ENCODE measurements at places on chromosomes 2 and 18.

- no peak for DNase-seq
These were observed 98.6 kb upstream of the NFU1 start for GRCh38 chr2:69535817-69536241.

GRCh38 chr2:205975082-205975949 is 110.7 kb downstream of the INO80D start:
- no peak for DNase-seq

DNA sequence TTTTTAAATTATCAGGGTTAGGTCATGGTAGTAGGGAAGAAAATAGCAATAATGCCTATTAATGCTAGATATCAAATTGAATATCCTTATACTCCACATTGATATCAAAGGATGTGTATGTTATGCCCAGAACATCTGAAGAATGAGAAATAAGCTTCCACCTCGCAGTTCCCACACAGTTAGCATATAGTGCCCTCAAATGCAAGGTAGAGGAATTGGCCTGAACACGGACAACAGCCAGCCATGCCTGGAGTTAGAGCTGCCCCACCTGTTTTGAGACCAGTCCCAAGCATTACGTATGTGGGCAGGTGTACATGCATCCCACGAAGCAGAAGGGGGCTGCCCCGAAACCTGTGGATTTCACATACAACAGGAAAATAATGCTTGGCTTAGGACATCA is 79.6 kb downstream of the SUMO1 start:
- no peak for DNase-seq

GRCh38 chr2:36413218-36413617 is 57.6 kb downstream of the CRIM1 start:
- DNase-seq: no peak

DNA sequence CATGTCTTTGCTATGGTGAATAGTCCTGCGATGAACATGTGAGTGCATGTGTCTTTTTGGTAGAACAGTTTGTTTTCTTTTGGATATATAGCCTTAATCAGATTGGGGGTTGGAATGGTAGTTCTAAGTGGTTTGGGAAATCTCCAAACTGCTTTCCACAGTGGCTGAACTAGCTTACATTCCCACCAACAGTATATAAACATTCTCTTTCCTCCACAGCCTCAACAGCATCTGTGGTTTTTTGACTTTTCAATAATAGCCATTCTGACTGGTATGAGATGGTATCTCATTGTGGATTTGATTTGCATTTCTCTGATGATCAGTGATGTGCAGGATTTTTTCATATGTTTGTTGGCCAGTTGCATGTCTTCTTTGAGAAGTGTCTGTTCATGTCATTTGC is 112.2 kb upstream of the SESTD1 start:
- no peak for DNase-seq

DNA sequence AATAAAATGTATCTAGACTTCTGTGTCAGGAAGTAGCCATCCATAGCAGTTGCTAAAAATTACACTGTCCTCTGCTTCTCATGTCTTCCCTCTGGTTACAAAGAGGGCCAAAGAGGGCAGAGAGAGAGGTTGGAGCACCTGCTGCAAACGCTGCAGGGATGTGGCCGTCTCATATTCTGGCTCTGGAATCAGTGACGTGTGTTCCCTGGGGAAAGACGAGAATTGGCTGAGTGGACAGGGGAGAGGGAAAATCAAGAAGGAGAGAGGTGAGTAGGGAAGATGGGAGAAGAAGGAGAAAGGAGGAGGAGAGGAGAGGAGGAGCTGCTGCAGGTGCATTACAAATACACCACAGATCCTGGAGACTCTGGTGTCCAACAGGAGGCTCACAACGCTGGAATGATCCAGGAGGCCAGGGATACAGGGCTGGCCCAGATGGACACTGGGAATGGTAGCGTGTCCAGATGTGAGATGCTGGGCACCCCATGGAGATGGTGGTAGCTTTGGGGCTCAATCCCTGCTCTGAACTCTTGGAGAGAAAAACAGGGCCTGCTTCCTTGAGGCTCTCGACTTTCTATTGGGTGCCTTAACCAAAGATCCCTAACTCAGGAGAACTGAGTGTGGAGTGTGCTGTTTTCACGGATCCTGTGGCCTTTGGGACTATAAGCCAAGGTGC is 118.4 kb upstream of the PXDN start:
- DNase-seq: no peak

- DNase-seq: no peak
These were observed 94.3 kb upstream of the ITGB6 start for GRCh38 chr2:160294339-160294803.

- no peak for DNase-seq
These were observed 18.6 kb upstream of the SKA1 start for GRCh38 chr18:50356036-50356945.

DNA sequence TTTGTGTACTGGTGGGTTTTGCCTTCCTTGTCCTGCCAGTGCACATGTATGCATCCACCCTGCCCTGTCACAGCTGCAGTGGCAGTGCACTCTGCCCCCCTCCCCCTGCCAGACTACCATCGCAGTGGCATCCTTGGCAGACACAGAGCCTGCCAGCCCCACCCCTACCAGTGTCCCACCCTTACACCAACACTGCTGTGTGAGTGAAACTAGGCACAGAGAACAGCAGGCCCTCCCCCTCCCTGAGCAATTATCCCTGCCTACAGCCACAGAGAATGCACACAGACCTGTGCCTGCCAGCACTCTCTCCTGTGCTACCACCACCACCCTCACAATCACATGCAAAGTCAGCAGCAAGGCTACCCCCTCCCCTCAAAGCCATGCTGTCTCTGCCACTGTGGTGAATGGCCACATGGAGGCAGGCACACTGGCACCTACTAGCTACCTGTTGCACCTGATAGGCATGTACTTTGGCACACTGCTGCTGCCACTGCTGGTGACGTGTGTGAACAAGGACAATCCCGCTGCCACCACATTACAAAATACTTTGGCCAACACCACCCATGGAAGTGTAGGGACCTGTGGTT is 239.8 kb downstream of the CALCRL start:
- no peak for DNase-seq

DNA sequence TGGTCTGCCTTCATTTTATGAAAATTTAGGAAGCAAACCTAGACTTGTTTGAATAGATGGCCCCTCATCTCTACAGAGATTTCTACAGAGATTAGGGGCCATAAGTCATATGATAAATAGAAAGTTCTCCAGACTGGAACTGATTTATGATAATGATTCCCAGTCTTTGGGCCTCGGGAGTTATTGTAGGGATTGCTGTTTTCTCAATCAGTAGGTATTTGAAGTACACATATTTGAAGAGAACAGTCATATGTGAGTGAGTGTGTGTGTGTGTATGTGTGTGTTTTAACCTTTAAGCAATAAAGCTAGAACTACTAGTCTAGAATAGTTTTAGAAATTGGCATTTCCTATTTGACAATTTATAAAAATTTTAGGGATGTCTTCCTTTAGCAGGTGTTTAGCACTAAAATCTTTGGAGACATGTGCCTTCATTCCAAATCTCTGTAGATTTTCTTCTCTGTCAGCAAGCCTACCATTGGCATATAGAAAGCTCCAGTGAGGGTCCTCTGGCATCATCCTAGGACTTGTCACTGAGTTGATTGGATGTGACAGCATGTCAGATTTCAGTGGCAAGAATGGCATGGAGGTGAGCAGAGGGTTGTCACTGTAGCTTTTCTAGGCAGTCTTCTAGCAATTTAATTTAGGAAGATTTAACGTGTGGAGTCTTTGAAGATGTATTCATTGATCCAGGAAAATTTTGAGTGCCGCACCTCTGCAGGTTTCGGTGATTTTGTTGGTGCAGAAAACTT is 71.2 kb downstream of the MYO1B start:
- DNase-seq: no peak

- no peak for DNase-seq
These were observed 88.7 kb downstream of the ARHGEF33 start for GRCh38 chr2:38978296-38978903.
